ENCODE measurements at places on chromosomes 5 and 9.

DNA sequence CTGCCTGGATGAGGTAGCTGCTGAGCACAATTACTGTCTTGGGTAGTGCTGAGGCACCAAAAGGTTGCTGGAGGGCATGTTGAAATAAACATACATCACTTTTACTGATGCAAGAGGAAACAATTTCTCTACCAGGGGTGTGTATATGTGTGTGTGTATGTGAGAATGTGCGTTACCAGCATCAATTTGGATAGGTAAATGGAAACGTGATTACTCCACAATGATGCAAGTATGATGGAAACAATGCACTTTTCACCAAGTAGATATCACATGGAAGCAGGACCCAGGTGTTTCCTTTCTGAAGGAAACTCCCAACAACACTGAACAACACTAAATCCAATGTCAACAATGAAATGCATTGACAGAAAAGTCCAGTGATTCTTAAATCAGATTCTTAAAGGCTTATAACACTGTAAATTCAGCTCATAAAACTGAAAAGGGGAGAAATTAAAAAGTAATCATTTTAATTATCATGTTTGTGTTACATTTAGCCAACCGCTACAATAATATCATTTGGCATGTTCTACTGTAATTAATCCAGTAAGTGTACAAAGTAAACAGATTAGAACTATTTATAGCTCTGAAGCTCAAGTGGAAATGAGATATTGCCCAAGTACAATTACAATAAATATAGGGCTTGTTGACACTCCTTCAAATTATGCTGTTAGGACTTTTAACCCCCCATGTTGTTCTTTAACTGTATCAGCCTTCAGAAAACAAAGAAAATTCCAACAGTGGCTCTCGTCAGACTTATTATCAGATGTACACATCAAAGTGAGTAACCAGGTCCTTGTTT is 25.3 kb downstream of the YIPF5 start:
- peak; percentile 18 for DNase-seq

DNA sequence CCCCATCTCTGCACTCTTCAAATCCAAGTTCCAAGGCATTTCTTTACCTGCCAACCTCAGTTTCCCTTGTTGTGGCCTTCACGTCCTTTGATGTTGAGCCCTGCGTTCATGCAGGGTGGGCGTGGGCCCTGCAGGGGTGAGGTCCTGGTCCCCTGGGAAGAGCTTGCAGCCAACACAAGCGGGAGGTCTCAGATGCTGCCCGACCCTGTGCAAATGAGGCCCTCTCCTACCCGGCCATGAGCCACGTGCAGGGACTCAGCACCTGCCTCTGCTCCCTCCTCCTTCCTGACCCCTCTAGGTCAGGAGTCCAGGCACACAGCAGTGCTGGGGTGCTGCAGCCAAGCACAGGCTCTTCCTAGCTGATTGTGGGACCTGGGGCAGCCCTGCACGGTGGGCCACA is 124.5 kb downstream of the ADAMTS2 start:
- no peak for DNase-seq

DNA sequence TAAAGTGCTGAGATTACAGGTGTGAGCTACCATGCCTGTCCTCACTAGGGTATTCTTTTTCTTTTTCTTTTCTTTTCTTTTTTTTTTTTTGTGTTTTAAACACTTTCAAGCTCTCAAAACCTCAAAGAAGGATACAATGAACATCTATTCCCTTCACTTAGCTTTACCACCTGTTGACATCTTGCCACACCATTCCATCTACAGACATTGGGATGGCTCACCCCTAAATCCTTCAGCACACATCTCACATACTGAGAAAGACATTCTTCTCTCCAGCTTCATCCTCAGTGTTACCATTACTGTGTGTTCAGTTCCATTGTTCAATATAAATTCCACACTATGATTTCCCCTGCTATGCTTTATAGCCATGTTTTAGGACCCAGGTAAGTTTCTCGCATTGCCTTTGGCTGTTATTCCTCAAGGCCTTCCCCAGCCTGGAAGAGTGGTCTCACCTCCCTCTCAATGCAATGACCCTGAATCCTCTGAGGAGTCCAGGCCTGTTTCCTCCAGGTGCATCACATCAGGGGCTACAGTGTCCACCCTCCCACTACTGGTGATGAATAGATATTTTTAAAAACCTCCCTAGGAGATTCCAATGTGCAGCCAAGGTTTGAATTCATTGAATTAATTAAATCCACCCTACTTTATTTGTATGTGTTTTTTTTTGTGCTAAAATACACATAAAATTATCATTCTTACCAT is 16.7 kb downstream of the IQGAP2 start:
- no peak for DNase-seq

DNA sequence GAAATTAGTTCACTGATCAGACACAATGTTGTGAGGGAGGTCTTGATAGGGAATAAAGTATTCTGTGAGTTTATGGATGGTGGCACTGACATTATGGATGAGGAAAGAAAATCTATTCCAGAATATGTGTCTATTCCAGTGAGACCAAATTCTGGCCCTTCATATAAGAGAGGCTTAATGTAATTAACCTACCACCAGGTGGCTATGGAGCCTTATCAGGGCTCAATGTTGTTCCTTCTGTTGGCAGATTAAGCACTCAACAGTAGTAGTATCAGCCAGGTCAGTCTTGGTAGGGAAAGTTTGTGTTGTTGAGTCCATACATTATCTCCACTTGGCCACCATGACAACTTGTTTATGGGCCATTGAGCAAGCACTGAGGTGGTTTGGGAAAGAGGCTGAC is 41.7 kb upstream of the BARX1 start:
- DNase-seq: no peak

DNA sequence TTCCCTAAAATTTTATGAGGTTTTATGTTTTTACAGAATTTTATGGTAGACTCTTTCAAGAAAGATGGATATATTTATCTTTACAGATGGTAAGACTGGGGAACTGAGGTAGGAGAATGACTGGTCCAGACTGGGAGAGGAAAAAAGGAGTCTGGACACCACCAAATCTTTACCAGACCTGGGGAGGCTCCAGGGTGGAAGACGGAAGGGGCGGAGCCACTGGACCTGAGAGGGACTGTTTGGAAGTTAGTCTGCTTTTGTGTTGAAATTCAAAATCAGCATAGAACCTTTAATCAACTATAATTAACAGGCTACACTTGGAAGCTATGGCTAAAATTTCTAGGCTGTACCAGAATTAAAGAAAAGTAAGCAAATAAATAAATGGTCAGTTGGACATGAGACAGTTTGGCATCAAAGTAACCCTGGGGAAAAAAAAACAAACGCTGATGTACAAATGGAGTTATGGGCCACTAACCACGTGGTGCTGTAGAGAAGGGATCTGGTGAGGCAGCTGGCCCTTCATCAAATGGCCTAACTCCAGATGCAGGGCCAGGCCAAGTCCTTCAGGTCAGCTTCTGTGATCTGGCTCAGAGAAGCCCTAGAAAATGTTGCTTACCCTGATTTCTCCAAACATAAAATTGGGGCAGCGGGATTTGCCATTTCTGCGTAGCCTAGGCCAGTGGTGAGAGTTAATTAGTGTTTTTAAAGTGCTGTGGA is 155.1 kb downstream of the ARSB start:
- peak; percentile 51 for DNase-seq

DNA sequence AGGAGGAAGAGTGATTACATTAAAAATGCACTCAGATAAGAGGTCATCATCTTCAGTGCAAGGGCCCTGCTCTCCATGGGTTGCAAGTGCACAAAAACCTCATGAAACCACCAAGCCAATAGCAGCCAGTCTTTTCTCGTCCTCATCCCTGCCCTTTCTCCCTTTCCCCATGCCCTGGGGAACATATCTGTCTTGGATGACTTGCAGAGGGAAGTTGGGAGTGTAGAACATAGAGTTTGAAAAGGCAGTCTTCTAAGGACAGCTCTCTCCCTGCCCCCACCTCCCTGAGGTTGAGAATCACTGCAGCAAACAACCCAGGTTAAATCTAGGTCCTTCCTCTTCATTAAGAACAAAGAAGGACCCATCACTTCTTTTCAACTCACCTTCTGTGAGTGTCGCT is 22.0 kb downstream of the DDX31 start:
- DNase-seq: no peak

DNA sequence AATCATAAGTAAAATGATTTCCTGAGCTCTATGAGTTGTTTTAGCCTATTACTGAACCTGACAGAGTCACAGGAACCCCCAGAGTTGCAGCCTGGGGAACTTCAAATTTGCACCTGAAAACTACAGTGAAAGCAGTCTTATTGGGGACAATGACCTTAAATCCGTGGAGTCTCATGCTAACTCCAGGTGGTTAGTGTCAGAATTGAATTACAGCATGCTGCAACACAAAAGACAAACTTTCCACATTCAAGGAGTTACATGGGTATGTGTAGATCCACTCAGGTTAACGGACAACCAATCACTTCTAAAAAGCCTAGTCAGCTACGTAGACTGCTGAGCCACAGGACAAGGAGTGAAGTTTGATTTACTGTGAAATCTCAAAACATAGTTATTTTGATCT is 49.7 kb downstream of the PLPP1 start:
- no peak for DNase-seq
